Fibroblast of pulmonary artery (primary cell): ENCODE measurements at places on chromosomes 5 and 9.
A peak's percentile ranks its signal among the peaks of the same experiment; 100 is the strongest.

GRCh38 chr5:157547941-157548512 lies 27.5 kb downstream of the ADAM19 start:
- DNase-seq = no peak

GRCh38 chr5:52607227-52607824 lies 180.4 kb upstream of the ITGA1 start:
- no peak for DNase-seq

DNA sequence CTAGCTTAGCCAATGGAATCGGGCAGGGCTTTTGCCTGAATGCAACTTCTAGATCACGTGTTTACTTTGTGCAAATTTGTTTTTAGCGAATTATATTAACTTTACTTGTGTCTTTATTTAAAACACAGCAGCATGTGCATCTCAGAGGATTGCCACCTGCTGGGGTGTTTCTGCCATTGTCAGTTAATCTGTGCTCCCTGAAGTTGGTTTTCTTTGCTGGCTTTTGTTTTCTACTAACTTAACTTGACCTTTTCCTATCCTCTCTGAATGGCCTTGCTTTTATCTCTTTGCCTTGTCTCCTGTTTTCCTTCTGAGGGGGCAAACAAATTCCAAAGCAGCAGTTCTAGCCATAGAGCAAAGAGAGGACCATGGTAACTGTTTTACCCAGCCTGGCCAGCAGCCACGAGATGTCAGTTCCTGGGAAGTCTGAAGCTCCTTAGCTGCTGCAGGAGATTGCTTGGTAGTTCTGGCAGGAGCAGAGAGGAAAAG lies 67.6 kb downstream of the ARHGEF28 start:
- DNase-seq = peak; percentile 71

DNA sequence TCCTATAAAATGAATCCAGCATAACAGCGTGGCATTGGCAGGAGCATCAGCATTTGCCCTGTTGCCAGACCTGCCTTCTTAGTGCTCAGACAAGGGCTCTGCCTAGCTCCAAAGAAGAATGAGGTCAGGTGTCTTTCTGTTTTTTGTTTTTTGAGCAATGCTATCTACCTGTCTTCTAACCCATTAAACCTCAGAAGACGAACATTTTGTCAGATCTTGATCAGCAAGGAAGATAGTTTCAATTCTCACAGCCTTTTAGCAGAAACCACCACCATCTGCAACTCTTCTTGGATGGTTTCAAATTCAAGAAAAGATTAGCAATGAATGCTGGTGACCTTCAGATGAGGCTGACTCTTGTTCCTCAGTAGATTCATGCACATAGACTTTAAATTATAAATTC lies 103.5 kb upstream of the IQGAP2 start:
- DNase-seq = no peak

DNA sequence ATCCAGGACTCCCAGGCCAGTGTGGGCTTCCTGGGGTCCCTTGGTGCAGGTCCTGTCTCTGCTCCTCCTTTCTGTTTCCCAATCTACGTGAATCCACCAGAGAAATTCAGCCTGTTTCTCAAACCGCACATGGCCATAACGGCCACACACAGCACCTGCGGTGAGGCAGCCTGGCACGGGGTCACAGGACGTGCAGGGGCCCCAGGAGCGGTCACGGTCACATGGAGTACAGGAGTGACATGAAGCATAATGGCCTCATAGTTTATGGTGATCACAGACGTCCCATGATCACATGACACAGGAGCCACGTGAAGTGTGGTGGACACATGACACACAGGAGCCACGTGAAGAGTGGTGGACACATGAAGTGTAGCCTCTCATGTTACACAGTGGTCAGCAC lies 248.5 kb upstream of the IRX4 start:
- no peak for DNase-seq

DNA sequence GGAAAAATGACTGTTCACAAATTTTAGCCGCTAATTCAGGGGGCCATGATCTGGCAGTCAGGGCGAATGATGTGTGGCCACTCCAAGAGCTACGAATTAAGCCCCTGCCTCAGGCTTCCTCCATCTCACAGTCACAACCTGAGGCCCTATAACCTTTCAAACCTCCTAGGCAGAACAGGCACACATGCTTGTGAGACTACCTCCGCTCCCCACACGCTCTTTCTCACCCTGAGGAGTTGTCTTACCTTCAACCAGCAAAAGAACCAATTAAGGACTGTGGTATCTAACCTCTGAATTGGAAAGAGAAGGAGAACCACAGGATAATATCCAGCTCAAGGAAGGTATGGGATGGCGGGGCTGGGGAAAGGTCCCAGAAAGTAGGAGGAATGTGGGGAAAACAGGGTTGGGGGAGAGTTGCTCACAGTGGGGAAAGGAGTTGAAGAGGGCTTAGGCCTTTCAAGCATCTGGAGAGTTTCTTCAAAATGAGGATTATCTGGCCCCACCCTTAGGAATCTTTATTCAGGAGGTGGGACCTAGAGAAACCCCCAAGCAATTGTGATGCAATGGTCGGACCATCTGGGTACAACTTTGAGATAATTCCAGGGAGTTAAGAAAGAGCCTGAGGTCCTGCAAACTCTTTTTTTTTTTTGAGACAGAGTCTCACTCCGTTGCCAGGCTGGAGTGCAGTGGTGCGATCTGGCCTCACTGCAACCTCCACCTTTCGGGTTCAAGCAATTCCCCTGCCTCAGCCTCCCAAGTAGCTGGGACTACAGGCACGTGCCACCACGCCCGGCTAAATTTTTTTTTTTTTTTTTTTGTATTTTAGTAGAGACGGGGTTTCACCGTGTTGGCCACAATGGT lies 5.5 kb downstream of the PCDH1 start:
- peak; percentile 29 for DNase-seq

DNA sequence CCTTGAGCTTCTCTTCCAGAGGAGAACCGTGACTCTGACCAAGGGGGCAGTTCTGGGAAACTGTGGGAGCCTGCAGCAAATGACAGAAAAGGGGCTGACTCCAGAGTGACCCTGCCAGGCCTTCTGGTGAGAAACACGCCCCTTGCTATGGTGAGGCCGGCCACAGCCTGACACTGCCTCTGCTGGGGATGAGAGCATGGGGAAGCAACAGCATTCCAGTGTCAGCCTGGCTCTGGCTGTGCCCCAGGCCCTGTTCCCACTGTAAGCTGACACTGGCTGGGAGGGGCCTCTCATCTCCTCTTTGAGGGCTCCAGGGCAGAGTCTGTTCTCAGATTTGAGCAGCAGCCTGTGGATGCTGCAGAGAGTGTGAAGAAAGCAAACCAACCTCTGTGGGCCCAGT lies 180.0 kb upstream of the IL12B start:
- DNase-seq = peak; percentile 56

- DNase-seq = no peak
These were observed 158.1 kb downstream of the RAB3C start for GRCh38 chr5:58740956-58741355.

DNA sequence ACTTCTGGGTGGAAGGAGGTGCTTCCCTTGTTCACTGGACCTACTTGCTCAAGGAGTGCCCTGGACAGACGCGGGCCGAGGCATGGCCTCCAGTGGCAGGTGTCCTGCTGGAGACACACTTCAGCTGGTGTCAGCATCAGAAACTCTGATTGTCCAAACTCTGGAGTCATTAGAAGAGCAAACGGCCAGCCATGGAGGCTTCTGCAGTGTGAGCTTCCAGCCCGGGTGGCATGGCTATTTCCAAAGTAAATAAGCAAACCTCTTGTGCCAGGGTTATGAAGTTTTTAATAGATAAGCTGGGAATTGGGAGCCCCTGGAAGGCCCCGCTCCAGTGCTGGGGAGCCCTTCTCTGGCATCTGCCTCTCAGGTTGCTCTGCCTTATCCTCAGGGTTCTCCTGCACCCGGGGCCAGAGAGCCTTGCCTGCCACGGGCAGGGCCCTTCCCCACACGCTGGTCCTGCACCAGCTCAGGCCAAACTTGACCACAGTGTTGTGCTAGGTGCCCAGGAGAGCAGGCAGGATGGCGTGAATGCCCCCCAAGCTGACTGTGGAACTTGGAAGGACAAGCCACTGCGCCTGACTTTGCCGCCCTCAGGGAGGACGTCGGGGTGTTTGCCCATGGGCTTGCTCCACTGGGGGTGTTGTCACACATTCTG lies 285.6 kb downstream of the GADD45G start:
- DNase-seq = no peak

GRCh38 chr9:8610256-8610655 lies 810.7 kb upstream of the DMAC1 start:
- DNase-seq = no peak

DNA sequence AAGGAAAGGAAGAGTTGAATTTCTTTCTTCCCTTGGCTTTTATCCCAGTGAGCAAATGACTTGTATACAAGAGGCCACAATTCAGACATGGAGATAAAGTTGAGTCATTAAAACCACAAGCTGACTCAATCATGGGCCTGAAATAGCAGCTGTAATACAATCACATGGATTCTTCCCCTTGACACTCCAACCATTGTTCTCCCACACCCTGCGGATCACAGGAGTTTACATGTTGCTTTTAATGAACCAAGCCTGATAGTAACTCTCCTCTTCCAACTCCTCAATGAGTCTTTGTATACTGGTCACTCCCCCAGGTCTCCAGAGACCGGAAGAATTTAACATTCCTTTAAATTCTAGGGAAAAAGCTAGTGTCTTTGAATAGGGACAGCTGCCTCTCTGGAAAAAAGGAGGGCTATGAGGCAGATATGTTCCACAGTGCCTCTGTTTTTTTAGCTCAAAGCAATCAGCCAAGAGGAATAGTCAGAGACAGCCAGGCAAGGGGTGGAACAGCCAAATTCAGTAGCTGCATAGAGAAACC lies 32.4 kb downstream of the PCDHGC5 start:
- DNase-seq = peak; percentile 100

GRCh38 chr5:177301503-177302165 lies 1.9 kb downstream of the RAB24 start:
- no peak for DNase-seq

- DNase-seq = no peak
These were observed 80.8 kb upstream of the GNAQ start for GRCh38 chr9:78112406-78112805.

GRCh38 chr9:125325826-125326225 lies 64.2 kb downstream of the GAPVD1 start:
- DNase-seq = peak; percentile 45

DNA sequence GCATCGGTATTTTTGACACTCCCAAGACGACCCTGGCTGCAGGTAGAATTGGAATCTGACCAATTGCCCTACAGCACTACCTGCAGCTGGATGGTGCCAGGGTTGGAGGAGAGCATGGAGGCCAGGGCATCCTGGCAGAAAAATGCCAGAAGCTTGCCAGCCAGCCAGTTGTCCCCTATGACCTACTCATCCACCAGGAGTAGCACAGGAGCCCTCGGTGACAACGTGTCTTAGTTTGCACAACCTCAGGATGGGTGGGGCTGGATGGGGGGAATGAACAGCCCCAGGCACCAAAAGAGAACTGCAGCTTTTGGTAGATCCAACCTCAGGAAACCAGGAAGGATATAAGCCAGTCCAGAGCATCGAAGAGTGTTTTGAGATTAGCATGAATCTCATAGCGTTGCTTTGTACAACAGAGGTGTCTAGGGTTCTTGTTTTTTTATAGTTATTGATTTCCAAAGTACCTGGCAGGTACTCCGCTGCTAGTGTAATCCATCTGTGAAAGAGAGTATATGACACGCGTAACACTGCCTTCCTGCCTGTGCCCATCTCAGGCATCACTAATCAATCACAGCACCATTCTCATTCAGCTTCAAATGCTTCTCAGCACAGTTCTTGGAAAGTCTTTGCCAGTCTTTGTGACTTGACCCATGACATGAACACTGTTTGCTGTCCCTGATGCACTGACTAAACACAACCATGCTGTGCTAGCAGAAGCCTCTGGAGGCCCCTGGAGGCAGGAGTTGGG lies 36.7 kb upstream of the ASS1 start:
- DNase-seq = no peak

DNA sequence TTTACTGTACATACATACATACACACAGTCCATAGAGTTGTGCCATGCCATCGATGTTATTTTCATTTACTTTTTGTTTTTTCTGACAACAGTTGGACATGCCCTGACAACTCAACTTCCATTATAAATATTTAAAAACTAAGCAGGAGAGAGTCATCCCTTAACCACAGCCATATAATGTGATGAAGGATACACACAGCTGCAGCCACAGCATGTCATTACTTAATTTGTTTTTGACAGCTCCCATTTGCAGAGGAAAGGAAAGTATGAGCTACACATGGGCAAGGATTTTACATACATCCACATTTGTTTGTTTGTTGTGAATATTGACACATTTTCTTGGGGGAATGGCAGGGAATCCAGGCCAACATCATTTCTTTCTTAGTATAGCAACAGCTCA lies 91.5 kb upstream of the TUT7 start:
- DNase-seq = no peak

- peak; percentile 95 for DNase-seq
These were observed 49.9 kb upstream of the SLIT3 start for GRCh38 chr5:169350759-169351240.

- DNase-seq = peak; percentile 88
These were observed 155.7 kb upstream of the PAPPA start for GRCh38 chr9:115997923-115998322.

- DNase-seq = no peak
These were observed 51.9 kb upstream of the IFNK start for GRCh38 chr9:27472195-27472594.

DNA sequence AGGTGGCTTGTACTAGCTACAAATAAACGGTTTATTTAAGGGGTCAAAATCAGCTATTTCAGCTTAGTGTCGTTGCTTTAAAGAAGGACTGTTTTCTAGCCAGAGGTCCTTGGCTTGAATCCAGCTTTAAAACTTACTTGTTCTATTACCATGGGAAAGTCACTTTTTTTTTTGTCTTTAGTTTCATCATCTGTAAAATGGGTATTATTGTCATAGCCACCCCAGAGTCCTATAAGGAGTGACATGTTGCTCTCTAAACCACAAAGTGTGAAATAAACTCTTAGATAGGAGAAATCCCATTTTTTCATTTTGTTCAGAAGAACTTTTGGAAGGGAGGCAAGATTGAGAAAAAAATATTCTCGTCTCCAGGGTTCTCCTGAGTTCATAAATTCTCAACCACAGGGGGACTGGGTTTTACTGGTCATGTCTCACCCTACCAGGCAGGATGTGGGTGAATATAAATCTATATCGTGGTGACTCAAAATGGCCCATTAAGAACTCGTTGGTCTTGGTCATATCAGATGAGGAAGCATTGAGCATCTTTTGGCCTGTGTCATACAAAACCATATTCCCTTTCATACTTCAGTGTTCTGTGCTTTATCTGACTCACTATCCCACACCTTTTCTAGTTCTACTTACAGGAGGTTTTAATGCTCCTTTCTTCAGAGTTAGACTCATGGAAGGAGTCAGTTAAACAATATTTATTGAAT lies 202.7 kb upstream of the NR3C1 start:
- DNase-seq = no peak
